Left colon (tissue), 2 donors: ENCODE measurements at places on chromosomes 7 and 10.

DNA sequence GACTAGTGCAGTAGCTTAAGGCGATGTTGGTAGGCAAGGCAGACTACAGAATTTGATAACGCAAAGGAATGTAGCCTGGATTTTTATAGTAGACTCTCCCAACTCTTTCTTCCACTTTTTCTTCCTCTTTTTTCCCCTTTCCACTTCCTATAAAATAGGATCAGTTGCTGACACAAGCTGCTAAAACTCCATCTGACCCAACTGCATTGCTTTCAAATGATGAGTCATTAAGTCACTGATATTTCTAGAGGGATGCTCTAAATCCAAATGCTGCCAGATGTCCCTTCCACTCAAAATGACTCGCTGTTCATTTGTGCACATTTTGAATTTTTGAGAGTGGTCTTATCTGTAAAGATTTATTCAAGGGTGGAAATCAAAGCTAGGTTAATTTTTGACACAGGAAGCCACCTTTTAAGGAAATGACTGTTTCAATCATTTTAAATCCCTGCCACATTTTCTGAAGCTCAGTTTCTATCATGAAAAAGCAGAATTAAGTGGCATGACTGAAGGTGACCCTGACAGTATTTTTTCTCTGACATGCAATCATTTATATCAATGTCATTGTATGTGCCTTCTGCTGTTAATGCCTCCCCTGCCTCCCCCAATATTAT is 25.8 kb upstream of the SFMBT2 start:
- DNase-seq: no peak

GRCh38 chr7:18064242-18064838 is 36.7 kb upstream of the PRPS1L1 start:
- no peak for DNase-seq

GRCh38 chr7:147171013-147171391 is 1054.4 kb downstream of the CNTNAP2 start:
- DNase-seq: no peak

DNA sequence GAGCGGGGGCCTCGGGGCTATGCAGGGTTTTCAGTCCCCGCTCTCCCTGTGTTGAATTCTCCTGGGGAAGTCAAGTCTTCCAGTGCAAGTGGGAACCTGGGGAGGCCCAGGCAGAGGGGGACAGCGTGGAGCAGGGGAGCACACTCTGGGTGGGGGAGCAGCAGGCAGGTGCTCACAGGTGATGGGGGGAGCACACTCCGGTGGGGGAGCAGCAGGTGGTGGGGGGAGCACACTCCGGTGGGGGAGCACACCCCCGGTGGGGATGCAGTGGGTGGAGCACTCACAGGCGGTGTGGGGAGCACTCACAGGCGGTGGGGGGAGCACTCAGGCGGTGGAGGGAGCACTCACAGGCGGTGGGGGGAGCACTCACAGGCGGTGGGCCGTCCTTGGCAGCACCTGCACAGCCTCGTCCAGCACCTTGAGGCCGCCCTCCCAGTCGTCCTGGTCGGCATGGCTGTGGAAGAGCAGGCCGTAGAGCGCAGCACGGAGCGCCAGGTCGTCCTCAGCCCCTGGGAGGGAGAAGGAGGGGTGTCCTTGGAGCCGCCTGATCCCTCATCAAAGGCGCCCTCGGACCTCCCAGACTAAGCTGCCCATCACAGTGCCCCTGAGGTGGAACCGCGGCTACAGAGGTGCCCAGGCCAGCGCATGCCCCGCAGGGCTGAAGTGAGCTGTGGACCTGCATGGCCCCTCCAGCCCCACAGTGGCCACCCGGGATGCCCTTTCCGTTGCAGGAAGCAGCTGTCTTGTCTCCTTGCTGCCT is 56.7 kb downstream of the CFAP46 start:
- no peak for DNase-seq
